ENCODE measurements at places on chromosomes 6 and 20.

- no peak for DNase-seq
Observed at GRCh38 chr6:43012364-43012763, 1.4 kb downstream of the MEA1 start.

DNA sequence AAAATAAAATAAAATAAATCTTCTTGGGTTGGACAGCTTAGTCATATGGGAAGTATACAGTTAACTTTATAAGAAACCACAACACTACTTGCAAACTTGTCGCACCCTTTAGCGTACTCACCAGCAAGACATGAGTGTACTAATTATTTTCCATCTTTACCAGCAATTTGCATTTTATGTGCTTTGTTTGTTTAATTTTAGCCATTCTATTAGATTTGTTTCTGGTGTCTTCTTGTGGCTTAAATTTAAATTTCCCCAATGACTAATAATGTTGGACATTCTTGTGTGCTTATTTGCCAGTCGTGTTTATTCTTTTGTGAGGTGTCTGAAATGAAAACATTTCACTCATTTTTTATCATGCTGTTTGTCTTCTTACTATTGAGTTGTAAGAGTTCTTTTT lies 1172.2 kb upstream of the CITED2 start:
- DNase-seq = no peak

DNA sequence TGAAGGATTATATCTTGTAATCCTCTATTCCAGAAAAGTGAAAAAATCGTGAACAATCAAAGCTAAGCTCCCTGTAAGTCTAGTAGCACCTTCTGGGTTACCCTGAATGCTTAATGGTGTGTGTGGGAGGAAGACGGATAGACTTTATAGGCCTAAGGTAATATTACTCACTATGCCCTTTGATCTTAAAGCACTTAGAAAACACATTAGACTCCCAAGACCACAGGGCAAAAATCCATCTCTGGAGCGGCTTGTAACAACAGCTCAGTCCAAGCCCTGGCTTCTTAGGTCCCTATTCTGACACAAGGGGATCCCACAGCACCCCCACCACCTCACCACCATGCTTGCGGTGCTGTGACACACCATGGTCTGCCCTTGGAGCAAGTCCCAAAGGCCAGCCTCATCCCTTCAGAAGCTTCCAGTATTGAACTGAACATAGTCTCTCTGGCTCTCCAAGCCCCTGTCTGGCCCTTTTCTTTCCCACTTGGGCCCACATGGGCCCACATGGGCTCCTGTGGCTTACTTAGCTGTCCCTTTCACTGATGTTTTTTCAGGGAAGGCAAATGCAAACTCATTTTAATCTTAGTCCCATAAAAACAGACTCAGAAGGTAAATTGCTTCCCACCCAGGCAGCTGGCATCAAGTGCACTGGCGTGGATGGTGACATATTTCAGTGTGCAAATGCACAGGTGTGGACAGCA lies 28.3 kb downstream of the C6orf132 start:
- DNase-seq = peak; percentile 83

DNA sequence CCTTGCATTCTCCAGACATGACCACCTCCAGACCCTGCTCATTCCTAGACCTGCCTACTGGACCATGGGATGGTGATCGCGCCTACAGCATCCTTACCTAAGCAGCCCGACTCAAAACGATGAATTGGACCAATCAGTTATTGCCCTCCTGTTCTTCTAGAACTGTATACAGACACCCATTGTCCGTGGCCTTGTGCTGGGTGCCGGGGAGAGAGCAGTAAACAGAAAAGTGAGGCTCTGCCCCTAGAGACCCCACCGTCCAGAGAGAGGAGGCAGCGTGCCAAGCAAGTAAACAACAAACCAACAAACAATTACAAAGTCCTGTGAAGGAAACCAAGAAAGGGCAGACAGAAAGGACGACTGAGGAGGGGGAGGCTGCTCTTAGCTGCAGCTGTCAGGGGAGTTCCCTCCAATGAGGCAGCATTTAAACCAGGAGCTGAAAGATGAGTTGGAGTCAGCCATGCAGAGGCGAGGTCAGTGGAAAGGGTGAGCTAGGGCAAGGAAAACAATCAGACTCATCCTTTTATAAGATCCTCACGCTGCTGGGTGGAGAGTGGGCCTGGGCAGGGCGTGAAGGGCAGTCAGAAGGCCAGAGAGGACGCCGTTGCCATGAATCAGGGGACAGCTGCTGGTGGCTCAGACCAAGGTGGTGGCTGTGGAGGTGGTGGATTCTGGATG lies 37.6 kb upstream of the BLCAP start:
- DNase-seq = no peak

DNA sequence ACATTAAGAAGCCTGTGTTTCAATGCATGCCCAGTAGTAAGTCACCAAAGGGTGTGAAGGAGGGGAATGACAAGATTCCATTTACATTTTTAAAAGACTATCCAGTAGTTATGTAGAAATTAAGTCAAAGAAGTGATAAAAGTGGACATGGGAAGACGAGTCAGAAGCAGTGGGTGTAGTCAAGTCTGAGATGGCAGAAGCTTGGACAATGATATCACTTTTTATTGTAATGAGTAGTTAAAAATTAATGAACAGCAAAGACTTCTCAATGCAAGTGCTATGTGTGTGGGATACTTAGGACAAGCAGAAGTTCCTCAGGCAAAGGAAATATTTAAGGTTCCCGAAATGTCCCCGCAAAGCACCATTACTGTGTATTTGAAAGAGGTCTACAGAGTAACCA lies 156.0 kb downstream of the DST start:
- no peak for DNase-seq

GRCh38 chr6:43231053-43231452 lies 1.8 kb upstream of the DNPH1 start:
- no peak for DNase-seq

All from large intestine (tissue), 12 donors.